ENCODE measurements at places on chromosomes 4 and X. TPM values are rescaled to one million over a fixed set of nuclear protein-coding genes. Genes with fewer than 3 reads are reported as not detected.

DNA sequence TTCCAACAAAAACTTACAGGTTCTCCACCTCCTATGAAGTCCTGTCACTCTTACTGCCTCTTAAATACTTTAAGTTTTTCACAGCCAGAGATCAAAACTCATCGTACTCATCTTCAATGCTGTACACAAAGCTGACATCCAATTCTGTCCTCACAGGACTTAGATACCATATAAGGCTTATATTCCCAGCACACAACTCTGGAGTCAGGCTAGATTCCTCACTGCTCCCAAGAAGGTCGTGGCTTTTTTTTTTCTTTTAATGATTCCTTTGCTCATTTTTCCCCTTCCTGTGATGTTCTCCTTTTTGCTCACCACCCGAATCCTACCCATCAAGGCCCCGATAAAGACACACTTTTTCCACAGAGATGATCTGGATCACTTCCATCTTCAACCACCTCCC is 914 bp downstream of the TRAPPC2 start:
- no peak for DNase-seq

DNA sequence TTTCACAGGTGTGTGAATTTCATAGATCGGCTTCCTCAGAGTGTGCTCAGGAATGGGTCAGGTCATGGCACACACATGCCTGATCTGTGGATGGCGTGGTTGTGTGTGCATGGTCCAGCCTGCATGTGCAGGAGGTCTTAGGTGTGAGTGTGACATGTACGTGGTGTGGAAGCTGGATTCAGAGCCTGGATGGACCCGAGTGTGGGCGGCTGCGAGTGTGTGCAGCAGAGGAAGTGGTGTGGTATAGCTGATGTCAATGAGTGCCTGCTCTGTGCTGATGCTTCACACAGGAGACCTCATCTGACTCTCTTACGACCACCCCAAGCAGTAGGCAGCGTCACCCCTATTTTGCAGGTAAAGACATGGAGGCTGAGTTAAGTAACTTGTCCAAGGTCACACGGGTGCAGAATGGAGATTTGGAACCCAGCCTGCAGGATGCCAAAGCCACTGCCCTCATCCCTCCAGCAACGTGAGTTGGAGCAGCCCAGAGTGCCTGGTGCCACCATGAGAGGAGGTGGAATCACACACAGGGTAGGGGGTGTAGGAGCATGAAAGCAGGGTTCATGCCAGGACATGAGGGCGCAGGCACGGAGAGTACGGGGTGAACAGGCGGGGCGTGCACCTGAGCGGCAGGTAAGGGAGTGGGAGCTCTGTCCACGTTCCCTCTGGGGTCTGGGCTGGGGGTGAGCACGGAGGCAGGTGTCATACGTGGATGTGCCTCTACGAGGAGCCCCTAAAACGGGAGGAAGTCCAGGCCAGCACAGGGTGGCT is 24.2 kb upstream of the C4orf50 start:
- DNase-seq, result no peak

DNA sequence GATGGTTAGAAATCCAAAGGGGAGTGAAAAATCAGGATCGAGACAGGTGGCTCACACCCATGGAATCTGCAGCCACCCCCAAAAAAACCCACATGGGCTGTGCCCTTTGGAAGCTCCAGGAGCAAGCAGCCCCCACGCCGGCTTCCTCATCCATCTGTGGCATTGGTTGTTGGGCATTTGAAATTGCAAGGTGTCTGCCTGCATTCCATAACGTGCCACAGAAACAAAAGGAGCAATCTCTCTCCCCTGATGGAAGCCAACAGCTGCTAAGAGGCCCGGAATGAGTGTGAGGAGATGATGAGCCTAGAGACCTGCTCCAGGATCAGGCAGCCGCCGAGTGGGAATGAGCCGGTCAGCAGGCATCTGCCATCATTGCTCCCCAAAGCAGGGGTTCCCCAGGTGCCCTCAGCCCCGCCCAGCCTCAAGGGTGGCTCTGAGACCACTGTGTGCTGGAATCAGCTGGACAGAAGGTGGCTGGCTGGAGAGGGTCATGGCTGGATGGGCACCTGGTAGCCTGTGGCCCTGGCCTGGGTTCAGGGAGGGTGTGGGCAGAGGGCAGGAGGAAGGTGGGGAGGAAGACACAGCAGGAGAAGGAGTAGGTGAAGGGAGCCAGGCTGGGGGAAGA is 113.2 kb downstream of the CRLF2 start:
- no peak for DNase-seq

- DNase-seq, result no peak
Measured at GRCh38 chr4:142832022-142832421, 14.1 kb downstream of the INPP4B start.

DNA sequence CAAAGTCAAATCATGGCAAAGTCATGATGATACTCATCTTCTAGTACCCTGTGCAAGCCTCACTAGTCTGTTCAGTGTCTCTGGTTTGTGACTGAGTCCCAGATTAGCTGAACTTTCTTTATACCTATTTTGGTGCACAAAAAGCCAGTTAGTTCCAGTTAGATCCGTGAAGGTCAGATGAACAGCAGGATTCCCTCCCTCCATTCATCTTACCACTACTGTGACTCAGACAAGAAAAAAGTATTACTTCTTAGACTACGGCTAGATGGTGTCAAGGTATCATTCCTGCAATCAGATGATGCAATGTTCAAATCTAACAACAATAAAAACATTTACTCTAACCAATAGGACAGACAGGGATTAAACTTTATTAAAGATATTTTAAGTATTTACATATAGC is 30.4 kb downstream of the ARHGEF6 start:
- no peak for DNase-seq

DNA sequence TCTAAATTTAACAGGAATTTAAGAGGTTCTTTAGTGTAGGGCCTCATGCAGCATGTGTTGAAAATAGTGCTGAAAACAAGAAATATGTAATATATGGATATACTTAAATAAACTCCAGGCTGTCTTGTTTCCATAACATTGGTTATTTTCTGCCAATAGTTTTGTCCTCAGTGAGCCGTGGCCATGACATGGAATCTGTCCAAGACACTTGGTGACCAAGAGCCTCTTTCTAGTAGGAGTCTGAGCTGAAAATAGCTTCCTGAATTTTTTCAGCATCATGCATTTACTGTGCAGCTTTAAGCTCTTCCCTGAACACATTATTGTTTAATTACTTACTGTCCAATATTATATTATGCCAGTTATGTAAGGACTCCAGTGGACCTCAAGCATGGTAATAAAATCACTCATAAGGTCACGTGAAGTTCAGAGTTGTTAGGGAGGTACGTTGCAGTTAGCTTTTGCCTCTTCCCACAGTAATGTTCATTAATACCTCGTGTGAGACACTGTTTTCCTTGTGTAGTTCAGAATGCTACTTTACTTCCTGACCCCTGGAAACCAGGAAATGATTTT is 488.2 kb downstream of the GRID2 start:
- no peak for DNase-seq

DNA sequence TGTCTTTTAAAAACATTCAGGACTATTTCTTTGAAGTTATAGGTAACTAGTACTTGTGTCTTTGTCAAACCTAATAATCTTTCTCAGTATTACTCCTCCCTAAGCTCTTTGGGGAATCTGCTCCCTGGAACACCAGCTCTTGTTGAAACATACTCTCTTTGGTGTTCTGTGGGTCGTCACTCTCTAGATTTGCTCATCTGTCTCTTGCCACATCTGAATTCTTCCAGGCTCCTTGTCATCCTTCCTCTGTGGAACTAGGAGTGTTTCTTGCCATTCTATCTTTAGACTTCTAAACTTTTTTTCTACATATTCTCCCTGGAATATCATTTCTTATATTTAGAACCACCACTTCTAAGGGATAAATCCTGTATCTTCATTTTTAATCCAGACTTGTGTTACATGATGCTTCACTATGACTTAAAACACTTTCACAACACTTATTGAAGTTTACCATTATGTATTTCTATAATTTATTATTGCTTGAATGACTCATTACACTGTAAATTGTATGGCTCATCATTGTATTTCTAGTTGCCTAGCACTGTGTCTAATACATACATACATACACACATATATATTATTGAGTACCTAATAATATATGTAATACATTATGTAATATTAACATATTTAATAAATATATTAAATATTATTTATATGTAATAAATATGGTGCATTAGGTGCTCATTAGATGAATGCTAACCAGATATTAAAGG is 186.1 kb downstream of the TMA16 start:
- no peak for DNase-seq

DNA sequence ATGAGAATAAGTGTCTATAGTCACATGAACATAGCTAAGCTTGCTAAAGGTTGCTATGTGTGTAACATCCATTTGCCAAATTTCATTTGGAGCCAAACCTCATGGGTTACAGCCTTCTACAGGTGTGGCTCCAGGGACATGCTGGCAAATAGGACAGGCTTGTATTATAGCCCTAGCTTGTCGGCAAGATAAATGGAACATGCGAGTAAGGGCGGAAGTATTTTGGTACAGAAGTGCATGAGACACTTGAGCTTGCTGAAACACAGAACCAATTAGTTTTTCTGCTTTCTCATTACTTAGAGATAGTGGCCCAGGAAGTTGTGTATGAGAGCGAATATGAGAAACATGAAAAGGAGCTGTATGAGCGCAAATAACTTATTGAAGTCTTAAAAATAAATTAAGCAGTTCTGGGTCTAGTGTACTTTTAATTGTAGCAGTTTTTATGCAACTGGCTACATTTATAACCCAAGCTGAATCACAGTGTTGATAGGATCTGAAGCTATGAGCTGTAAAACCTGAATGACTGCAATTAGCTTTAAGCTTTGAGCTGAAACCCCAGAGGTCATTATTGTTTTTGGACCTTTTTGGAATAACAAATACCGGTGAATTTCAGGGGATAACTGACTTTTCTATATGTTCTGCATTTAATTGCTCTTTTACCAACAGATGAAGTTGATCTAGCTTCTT is 64.6 kb downstream of the KDM5C start:
- DNase-seq, result no peak

- DNase-seq, result no peak
Measured at GRCh38 chr4:4871242-4871572, 11.7 kb downstream of the MSX1 start.

The BEND2 gene
- polyA plus RNA-seq, result not detected

The RXFP1 gene
- 0.10 TPM for polyA plus RNA-seq

The CTAG1B gene
- polyA plus RNA-seq, result not detected

The INTU gene
- 23.5 TPM for polyA plus RNA-seq

The LRP2BP gene
- polyA plus RNA-seq, result 2.7 TPM
